ENCODE measurements at places on chromosomes 16 and 17.

DNA sequence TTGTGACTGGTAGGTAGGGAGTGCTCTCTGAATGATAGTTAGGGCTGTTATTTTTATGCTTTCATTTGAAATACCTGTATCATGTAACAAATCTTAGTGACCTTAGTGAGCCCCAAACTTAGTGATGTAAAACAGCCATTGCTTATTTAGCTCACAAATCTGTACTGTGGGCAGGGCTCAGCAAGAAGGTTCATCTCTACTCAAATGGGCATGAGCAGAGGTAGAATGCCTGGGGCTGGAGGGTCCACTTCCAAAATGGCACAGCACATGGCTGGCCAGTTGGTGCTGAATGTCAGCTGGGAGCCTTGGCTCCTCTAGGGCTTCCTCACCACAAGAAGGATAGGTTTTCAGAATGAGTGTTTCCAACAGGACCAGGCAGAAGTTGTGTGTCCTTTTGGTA, 49.3 kb upstream of the FOXF1 start:
- DNase-seq = no peak

- no peak for DNase-seq
Measured at GRCh38 chr17:10151667-10152496, 46.5 kb downstream of the GAS7 start.

GRCh38 chr17:7336240-7337175, at the start of gene ACAP1:
ACAP1 (plus strand) TSS chr17:7336529; CDS start chr17:7336735, 206 bp downstream.
- no peak for DNase-seq

- no peak for DNase-seq
Measured at GRCh38 chr16:52384378-52384777, 162.6 kb downstream of the TOX3 start.

DNA sequence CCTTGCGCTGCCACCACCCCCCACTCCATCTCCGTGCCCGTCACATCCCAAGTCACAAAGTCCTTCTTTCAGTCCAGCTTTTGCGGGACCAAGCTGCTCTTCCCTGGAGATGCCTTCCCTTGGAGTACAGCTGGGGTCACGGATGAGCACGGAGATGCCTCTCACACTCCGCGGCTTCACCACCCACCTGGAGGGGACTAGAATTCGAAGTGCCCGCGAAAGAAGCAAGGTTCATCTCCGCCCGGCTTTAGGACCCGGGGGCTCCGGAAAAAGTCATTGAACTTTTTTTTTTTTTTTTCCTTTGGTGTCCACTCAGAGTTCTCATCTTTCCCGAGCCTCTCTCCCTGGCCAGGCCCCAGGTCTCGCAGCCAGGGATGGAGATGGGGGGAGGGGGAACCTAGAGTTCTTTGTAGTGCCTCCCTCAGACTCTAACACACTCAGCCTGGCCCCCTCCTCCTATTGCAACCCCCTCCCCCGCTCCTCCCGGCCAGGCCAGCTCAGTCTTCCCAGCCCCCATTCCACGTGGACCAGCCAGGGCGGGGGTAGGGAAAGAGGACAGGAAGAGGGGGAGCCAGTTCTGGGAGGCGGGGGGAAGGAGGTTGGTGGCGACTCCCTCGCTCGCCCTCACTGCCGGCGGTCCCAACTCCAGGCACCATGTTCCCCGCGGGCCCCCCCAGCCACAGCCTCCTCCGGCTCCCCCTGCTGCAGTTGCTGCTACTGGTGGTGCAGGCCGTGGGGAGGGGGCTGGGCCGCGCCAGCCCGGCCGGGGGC, at the start of gene FKBP10:
FKBP10 (plus strand) TSS at position 624 of the 771 bp plus-strand sequence; CDS start at position 655, 31 bp downstream.
- DNase-seq = peak; percentile 80

- DNase-seq = no peak
Measured at GRCh38 chr17:82242698-82242976, 13.8 kb downstream of the SLC16A3 start.

- peak; percentile 11 for DNase-seq
Measured at GRCh38 chr17:8611619-8612298, 18.8 kb downstream of the MYH10 start.

DNA sequence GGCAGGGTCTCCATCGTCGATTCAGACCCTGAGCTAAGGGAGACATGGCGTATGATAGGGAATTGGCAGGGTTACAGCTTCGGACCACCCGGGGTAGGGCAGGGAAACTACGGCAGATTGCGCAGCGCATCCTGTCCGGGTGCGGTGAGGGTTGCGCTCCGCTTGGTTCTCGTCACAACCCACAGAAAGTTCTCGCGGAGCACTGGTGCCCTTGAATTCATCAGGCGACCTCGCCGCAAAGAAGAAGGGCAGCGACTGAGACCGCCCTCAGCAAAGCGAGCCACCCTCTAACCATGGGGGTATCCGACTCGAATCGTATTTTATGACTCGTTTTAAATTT, 1.2 kb downstream of the HS3ST3B1 start:
- DNase-seq = peak; percentile 63

GRCh38 chr17:39939106-39939505, 11.6 kb downstream of the LRRC3C start:
- no peak for DNase-seq

GRCh38 chr17:63966646-63967264, 6.0 kb downstream of the SCN4A start:
- no peak for DNase-seq

GRCh38 chr16:53565296-53565863, 62.4 kb upstream of the AKTIP start:
- no peak for DNase-seq

DNA sequence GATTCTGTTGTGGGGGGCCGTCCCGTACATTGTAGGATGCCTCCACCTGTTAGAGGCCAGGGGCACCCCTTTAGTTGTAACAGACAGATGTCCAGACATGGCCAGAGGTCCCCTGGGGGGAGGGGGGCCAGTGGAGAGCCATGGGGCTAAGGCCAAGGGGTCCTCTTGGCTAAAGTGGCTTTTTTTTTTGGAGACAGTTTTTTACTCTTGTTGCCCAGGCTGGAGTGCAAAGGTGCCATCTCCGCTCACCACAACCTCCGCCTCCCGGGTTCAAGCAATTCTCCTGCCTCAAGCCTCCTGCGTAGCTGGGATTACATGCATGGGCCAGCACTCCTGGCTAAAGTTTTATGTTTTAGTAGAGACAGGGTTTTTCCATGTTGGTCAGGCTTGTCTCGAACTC, 229.0 kb downstream of the CPPED1 start:
- no peak for DNase-seq

DNA sequence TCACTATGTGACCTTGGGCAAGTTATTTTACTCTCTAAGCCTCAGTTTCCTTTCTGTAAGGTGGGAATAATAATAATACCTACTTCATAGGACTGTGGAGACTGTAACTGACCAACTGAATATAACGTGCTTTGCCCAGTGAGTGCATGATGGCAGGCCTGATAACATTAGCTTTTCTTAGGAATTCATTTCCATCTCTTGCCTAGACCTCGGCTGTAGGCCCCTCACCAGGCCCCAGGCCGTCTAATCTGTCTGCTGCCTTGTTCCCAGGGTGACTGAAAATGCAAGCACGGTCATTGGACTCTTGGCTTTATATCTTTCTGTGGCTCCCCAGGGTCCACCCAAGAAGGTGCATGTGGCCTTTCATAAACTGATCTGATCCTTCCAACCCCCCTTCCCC, 6.7 kb upstream of the UBE2O start:
- no peak for DNase-seq

DNA sequence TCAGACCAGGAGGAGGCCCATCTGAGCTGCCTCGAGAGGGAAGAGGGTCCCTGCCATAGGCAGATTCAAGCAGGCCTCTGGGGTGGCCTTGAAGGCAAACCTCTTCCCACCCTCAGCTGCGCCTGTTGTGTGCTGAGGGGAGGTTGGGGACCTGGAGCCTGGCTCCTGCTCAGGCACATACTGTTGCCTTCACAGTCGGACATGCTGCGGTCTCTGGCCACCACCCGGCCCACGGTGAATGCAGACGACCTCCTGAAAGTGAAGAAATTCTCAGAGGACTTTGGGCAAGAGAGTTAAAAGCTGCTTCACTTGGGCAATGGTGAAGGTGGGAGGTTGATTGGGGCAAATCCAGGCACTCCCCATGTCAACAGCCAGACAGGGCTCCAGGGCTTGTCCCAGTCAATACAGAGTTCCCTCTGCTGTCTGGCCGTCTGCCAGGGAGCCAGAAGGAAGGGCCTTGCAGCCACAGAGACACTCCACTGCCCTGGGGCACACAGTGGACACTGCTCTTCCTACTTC, 6.3 kb downstream of the PDF start:
- no peak for DNase-seq

- DNase-seq = no peak
Measured at GRCh38 chr16:12609937-12610699, 193.6 kb downstream of the CPPED1 start.

DNA sequence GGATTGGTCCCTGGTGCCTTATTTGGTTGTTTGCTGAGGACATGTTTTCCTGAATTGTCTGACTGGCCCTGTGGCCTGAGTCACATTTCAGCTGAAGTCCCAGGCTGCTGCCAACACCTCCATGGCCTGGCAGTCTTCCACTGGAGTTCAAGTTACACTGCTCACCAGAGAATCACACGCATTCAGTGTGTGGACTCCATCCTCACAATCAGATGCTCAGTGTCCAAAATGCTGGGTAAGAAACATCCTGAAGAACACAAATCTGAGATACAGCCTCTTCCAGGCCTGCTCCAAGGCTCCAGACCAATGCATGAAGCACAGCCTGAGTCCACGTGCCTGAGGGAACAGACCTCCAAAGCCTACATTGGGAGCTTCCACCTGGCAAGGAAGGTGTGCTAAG, 19.2 kb downstream of the CD300LB start:
- peak; percentile 11 for DNase-seq

DNA sequence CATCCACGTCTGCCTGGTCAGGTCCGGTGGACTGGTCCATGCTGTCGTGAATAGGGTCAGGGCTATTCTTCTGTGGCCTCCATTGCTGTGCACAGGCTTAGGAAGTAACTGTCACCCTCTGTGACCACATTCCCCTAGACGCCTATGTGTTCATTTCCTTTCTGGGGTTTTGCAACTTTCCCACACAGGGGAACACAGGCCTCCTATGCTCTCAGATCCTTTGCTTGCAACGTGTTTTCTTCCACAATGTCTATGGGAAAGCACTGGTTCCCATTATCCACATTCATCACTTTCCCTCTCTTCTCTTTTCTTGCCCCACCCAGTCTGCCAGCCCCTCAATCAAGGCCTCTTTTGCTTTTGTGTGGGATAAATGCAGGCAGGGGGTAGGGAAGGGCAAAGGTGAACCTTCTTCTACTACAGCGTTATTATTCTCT, 43.2 kb upstream of the DNAJA2 start:
- no peak for DNase-seq

DNA sequence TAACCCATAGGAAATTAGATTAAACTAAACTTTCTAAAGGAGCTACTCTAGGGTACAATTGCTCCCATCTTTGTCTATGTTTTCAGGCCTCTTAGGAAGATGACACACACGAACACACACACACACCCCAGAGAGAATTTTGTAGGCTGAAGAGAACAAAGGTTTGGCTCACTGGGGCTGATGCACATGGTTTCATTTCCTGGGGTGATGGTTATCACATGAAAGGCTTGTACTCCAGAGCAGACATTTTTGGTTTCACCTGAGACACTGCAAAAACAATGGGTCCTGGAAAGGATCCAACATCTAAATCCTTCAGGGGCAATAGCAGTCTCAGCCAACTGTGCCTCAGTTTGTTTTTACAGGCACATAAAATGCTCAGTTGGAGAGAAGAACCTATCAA, 62.8 kb downstream of the GRB7 start:
- DNase-seq = no peak

- DNase-seq = no peak
Measured at GRCh38 chr16:8686031-8686621, 11.7 kb downstream of the ABAT start.

DNA sequence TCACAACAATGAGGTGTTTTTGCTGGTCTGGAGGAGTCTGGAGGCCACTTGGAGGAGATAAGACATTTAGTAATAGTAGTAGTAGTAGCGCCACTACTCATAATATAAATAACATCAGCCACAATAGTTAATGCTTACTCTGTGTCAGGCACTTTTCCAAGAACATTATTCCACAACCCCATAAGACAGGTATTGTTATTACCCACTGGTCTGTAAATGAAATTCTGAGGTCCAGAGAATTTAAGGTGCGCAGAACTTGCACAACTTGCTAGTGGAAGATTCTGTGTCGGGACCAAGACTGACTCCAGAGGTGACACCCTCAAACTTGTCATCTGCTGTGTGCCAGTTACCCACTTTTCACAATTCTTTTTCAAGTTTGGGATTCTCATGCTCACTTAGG, 106.5 kb downstream of the MRM1 start:
- DNase-seq = no peak

GRCh38 chr17:75592348-75593020, 4.9 kb downstream of the MYO15B start:
- DNase-seq = no peak

- DNase-seq = peak; percentile 19
Measured at GRCh38 chr17:28328325-28328724, 6.9 kb downstream of the IFT20 start.

DNA sequence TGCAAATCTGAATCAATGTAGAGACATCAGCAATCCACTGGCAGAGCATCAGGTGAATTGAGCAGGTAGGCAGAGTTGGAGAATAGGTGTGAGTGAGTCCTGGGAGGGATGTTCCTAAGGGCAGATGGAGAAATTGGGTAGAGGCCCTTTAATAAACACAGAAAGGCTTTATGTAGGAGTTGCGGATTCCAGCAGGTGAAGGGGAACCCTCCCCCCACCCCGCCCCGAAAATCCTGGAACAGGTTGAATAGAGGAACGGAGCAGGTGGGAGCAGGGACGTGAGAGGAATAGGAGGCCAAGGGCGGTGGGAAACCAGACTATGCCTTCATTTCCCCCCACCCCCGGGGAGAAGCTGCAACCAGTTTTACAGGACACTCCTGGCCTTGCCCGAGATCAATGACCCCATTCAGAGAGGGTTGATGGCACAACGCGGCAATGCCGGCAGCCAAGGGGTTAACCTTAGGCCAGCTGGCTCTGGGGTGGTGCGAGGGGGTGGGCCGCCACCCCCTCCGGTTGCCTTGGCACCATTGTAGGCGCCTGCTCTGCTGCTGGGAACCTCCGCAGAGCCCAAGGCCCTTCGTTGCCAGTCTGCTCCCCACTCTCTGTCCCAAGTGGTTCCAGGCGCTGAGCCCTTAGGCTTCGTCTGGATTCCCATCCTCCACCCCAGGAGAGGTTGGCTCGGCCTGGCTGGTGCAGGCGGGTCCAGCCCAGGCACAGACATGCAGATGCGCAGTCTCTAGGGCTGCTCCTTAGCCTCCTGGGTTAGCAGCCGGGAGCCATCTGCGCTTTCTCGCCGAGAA, 814 bp upstream of the RUNDC3A start:
- DNase-seq = peak; percentile 22

GRCh38 chr16:46801428-46802049, 29.4 kb downstream of the C16orf87 start:
- no peak for DNase-seq

DNA sequence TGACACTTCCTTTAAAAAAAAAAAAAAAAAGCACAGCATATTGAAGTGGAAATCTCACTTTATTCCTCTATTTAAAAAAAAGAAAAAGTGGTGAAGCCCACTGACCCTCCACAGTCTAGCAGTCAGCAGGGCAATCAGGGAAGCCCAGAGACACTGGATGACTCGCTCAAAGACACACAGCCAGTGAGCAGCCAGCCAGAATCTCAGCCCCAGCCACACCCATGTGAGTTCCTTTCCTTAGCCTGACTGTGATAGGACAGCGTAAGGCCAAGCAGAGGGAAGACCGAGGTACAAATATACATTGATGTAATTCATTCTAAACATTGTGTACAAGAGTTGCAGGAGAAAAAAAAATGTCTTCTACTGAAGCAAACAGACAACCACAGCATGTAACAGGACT, 22.5 kb downstream of the XPO6 start:
- no peak for DNase-seq

GRCh38 chr17:62322313-62322712, 58.0 kb upstream of the EFCAB3 start:
- no peak for DNase-seq

Data from fibroblast of gingiva (primary cell).